T-cell (primary cell): ENCODE measurements at places on chromosomes 4 and X.

GRCh38 chr4:88957570-88957969, 99.4 kb downstream of the FAM13A start:
- no peak for DNase-seq

- DNase-seq, result no peak
Measured at GRCh38 chrX:80216086-80216485, 201.5 kb downstream of the TBX22 start.

GRCh38 chr4:70734168-70734954, 12.6 kb downstream of the RUFY3 start:
- DNase-seq, result peak; percentile 25

DNA sequence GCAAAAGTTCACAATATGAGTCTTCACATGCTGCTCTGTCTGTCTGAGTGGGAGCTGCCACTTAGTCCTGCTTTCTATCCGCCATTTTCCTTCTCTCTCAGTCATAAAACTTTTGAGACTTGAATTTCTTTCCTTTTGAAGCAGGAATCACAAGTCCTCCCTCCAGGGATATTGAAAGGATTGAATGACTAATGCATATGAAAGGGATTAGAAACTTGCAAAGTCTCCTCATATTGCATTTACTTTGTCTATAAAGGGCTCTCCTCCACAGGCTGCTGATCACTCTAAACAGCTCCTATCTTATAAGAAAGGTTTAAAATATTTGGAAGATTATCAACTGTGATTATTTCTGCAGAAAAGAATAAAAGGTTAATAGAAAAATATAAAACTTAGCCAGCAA, 879.1 kb downstream of the ARAP2 start:
- no peak for DNase-seq

GRCh38 chrX:142096253-142096652, 108.8 kb downstream of the MAGEC2 start:
- DNase-seq, result no peak

DNA sequence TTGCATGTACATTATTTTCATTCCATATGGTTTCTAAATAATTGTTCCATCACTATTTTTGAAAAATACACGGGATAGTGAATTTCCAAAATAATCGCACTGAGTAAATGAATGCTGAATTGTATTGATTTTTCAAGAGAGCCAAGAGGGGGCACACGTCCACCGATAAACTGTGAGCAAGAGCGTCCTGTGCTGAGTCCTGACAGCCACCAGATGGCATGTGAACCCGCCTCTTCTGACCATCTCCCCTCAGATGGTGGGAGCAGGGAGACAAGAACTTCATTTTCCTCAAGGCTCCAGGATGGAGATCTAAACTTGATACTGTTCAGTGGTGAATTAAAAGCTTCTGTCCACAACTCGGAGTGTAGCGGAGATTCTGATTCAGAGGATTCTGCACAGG, 30.6 kb upstream of the IL9R start:
- peak; percentile 2 for DNase-seq

GRCh38 chrX:75156531-75156945, 455 bp upstream of the ABCB7 start:
- no peak for DNase-seq

DNA sequence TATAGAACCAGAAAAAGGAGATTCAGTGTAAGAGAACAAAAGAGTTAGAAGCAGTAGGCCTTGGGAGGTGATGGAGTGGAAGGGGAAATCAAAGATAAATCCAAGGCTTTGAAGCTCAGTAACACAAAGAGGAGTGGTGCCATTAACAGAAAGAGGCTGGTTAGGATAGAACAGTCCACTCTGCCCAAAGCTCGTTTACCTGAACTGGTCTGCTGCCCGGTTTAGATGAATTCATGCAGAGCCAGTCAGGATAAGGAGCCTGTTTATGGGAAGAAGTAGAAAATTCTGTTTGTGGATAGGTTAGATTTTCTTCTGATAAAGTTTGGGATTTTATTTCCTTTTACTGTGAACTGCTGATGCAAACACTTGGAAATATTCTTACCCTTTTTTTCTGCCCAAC, 80.6 kb downstream of the HMGB2 start:
- no peak for DNase-seq

DNA sequence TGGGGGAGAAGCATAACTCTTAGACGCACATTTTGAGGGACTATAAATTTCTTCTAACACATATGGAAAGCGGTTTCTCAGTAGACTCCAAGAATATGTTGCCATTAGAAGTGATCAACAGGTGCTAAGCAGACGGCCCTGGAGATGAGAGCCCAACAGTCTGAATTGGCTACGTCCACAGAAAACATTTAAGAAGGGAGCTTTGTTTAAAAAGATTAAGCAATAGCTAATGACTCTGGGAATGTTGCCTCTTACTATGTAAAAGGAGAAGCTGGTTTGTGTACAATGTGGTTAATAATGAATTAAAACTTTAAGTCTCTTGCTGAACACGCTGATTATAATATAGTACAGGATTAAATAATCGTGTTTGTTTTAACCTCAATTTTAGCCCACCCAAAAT, 399.5 kb downstream of the SMARCA1 start:
- no peak for DNase-seq
